Kidney (tissue), 22 donors: ENCODE measurements at places on chromosomes 2 and 18. TPM values are rescaled to one million over a fixed set of nuclear protein-coding genes. Genes with fewer than 3 reads are reported as not detected.
A peak's percentile ranks its signal among the peaks of the same experiment; 100 is the strongest.

The ALPI gene
- total RNA-seq: 0.09 TPM

The CTAGE1 gene
- total RNA-seq: not detected

- DNase-seq: no peak
Observed at GRCh38 chr2:7116511-7116910, 199.3 kb downstream of the RNF144A start.

GRCh38 chr2:217918308-217919024 is 84.3 kb downstream of the TNS1 start:
- no peak for DNase-seq

- DNase-seq: no peak
Observed at GRCh38 chr2:210553373-210553772, 3.0 kb upstream of the CPS1 start.

GRCh38 chr2:235494716-235495372 is 1.0 kb downstream of the AGAP1 start:
- DNase-seq: peak; percentile 76

DNA sequence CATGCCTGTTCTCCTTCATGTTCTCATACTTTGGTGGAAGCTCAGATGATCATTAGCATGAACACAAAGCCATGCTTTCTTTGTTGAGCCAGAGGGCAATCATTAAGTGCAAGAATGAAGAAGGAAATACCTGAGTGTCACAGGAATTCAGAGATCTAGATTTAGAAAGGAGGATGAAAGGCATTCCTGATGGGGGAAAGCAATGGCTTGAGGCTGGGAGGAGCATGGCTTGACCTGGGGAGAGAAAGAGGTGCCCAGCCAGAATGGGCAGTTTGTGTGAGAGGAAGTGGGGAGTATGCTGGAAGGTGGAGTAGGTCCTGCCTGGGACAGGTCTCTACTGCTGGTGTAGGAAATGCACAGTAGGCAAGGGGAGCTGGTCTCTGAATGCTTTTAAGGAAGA is 35.1 kb downstream of the SLC4A3 start:
- DNase-seq: no peak

DNA sequence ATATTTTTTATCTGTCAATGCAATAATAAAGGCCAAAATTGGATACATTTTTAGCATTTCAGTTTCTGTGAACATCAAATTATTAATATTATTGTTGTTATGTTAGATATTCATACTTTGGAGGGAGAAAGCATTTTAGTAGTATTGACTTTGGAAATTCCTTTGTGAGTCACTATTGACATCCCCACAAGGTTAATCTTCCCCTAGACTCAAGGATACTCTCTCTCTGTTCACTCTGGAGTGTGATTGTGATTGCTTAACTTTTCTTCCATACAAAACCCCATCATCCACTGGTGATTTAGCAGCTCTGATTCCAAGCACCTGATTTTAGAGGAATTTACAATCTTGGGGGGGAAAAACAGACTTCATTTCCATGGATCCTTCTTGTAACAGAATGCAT is 352.0 kb downstream of the THSD7B start:
- no peak for DNase-seq

GRCh38 chr18:28041366-28041765 is 135.6 kb downstream of the CDH2 start:
- no peak for DNase-seq

- DNase-seq: peak; percentile 38
Observed at GRCh38 chr2:70978341-70979179, at the start of gene ANKRD53. Gene ANKRD53, plus strand, starts transcription at chr2:70978630. Its CDS starts 16 bp downstream, at chr2:70978646.

- DNase-seq: no peak
Observed at GRCh38 chr18:30163573-30163972, 879.0 kb downstream of the DSC3 start.

DNA sequence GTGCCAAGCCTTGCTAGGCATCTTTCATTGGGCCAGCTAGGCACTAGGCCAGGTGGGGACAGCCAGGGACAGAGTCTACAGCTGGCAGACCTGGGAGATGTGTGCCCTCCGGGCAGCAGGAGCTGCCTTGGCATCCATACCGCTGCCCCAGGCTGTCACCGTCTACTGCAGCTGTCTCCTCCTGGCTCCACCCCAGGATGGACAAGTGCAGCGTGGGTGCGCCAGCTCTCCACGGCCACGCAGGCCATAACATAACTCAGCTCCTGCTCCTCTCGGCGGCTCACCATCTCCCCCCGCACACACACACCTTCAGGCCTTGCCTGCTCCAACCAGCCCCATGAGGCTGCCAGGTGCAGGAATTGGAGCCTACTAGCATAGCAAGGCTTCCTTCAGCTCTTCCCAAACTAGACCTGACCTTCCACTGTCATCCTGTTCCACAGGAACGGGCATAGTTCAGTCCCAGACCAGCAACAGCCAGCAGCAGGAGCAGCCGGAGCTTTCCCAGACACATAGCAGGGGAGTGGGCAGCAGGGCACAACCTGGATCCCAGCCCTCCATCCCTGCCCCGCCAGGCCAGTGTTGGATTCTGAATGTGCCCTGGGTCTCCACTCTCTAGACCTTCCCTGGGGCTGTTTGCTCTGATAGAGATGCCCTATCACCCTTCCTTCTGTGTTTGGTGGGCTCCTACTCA is 2.5 kb upstream of the ADRA2B start:
- DNase-seq: peak; percentile 55

The SIX3 gene
- 0.16 TPM for total RNA-seq
